ENCODE measurements at places on chromosomes 6 and 20. TPM values are rescaled to one million over a fixed set of nuclear protein-coding genes. Genes with fewer than 3 reads are reported as not detected.
A peak's percentile ranks its signal among the peaks of the same experiment; 100 is the strongest.

Gene MSH5
- 2.1 TPM for total RNA-seq

Gene GPLD1
- 0.61 TPM for total RNA-seq

Gene KCNK16
- not detected for total RNA-seq

Gene HRH3
- not detected for total RNA-seq

Gene MKKS
- total RNA-seq: 23.2 TPM

Gene BFSP1
- 0.44 TPM for total RNA-seq

Gene MUC21
- total RNA-seq: not detected

Gene CASS4
- total RNA-seq: 3.8 TPM

DNA sequence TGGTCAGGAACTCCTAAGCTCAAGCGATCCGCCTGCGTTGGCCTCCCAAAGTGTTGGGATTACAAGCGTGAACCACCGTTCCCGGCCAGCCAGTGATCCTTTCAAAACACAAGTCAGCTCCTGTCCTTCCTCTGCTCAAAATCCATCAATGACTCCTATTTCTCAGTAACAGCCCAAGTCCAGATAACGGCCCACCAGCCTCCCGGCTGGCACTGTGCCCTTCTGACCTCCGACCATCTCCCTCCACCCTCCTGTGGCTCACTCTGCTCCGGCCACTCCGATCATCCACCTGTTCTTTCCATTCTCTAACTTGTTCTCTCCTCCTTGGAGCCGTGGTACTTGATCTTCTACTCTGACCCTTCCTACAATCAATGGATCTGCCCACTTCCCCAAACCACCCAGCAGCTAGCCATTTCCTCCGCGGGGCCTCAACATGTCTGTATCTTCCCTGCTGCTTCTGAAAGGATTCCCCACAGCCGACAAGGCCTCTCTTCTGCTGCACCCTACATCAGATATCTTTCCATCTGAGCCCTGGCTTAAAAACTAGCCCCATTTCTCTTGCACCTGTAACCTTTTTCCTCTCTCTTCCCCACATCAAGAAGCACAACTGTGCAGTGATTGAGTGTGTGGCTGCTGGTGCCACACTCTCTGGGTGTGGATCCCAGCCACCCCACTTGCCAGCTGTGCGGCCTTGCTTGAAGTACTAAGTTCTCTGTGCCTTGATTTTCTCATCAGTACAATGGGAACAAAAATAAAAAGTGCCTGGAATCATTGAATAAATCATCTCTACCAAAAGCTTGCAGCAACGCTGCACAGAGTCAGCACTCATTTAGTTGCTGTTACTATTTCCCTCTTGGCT is 6.1 kb upstream of the ZMYND8 start:
- peak; percentile 15 for DNase-seq
- peaks cover 53% of the 10 kb centered on the region for H3K4me1 ChIP-seq
- no peaks in the 10 kb centered on the region for H3K36me3 ChIP-seq
- no peak overlapping the region for H3K4me3 ChIP-seq

GRCh38 chr20:49697071-49697470 is 16.6 kb downstream of the B4GALT5 start:
- no peak for DNase-seq
- peaks cover 61% of the 10 kb centered on the region for H3K4me1 ChIP-seq
- no peaks in the 10 kb centered on the region for H3K27me3 ChIP-seq
- no peaks in the 10 kb centered on the region for H3K36me3 ChIP-seq

GRCh38 chr20:13333793-13334192 is 112.7 kb downstream of the ISM1 start:
- no peaks in the 10 kb centered on the region for H3K27me3 ChIP-seq
- no peaks in the 10 kb centered on the region for H3K4me1 ChIP-seq
- H3K4me3 ChIP-seq: no peak overlapping the region
- H3K27ac ChIP-seq: no peak overlapping the region

DNA sequence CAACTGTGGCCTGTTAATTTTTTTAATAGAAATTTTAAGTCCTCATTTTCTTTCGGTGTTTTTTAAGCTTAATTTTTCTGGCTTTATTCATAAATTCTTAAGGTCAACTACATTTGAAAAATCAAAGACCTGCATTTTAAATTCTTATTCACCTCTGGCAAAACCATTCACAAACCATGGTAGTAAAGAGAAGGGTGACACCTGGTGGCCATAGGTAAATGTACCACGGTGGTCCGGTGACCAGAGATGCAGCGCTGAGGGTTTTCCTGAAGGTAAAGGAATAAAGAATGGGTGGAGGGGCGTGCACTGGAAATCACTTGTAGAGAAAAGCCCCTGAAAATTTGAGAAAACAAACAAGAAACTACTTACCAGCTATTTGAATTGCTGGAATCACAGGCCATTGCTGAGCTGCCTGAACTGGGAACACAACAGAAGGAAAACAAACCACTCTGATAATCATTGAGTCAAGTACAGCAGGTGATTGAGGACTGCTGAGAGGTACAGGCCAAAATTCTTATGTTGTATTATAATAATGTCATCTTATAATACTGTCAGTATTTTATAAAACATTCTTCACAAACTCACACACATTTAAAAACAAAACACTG is 10.1 kb downstream of the HFE start:
- no peak overlapping the region for H3K4me3 ChIP-seq
- no peak overlapping the region for H3K27ac ChIP-seq
- peak; percentile 58 for DNase-seq
- no peaks in the 10 kb centered on the region for H3K4me1 ChIP-seq

- H3K27ac ChIP-seq: no peak overlapping the region
- no peaks in the 10 kb centered on the region for H3K36me3 ChIP-seq
- no peaks in the 10 kb centered on the region for H3K27me3 ChIP-seq
- H3K4me1 ChIP-seq: no peaks in the 10 kb centered on the region
- no peak overlapping the region for H3K4me3 ChIP-seq
- DNase-seq: no peak
Measured at GRCh38 chr6:83600459-83600858, 88.1 kb downstream of the PRSS35 start.

DNA sequence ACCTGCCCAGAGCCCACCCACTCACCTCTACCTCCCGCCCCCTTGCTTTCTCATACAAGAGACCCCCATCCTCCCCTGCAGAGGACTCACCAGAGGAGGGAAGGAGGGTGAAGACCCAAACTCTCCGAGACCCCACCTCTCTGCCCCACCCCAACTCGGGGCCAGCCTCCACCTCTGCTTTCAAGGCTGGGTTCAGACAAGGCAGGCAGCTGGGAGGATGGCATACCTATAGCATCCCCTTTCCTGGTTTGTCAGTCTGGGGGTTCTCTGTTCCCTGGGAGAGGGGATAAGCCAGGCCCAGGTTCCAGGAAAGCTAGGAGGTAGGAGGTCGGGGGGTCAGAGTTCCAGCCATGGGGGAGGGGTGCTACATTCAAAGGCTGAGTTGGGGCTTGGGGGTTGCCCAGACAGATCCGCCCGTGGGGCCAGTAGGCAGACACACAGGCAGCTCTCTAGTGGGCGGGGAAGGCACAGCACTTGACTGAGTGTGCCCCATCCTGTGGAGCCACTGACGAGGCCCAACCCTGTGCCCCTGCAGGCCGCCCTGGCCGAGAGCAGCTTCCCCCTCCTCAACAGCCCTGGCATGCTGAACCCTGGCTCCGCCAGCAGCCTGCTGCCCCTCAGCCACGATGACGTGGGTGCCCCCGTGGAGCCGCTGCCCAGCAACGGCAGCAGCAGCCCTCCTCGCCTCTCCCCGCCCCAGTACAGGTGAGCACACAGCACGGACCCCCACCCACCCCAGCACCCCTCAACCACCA is 40.8 kb upstream of the MDFI start:
- no peaks in the 10 kb centered on the region for H3K4me1 ChIP-seq
- peaks cover 30% of the 10 kb centered on the region for H3K36me3 ChIP-seq
- H3K4me3 ChIP-seq: no peak overlapping the region
- DNase-seq: no peak

GRCh38 chr20:8175741-8176675 is 43.9 kb downstream of the PLCB1 start:
- no peak for DNase-seq
- no peaks in the 10 kb centered on the region for H3K4me1 ChIP-seq
- no peak overlapping the region for H3K27ac ChIP-seq
- no peaks in the 10 kb centered on the region for H3K27me3 ChIP-seq

- H3K27me3 ChIP-seq: no peaks in the 10 kb centered on the region
- no peak overlapping the region for H3K4me3 ChIP-seq
- no peak for DNase-seq
Measured at GRCh38 chr6:4355241-4355640, 219.9 kb upstream of the ECI2 start.

Measured in heart left ventricle (tissue), 16 donors.